ENCODE measurements at places on chromosomes 13 and 19.

- no peak for DNase-seq
These were observed 19.0 kb downstream of the FNDC3A start for GRCh38 chr13:48994706-48995105.

GRCh38 chr19:10501971-10502523 lies 1.1 kb downstream of the KEAP1 start:
- peak; percentile 65 for DNase-seq

DNA sequence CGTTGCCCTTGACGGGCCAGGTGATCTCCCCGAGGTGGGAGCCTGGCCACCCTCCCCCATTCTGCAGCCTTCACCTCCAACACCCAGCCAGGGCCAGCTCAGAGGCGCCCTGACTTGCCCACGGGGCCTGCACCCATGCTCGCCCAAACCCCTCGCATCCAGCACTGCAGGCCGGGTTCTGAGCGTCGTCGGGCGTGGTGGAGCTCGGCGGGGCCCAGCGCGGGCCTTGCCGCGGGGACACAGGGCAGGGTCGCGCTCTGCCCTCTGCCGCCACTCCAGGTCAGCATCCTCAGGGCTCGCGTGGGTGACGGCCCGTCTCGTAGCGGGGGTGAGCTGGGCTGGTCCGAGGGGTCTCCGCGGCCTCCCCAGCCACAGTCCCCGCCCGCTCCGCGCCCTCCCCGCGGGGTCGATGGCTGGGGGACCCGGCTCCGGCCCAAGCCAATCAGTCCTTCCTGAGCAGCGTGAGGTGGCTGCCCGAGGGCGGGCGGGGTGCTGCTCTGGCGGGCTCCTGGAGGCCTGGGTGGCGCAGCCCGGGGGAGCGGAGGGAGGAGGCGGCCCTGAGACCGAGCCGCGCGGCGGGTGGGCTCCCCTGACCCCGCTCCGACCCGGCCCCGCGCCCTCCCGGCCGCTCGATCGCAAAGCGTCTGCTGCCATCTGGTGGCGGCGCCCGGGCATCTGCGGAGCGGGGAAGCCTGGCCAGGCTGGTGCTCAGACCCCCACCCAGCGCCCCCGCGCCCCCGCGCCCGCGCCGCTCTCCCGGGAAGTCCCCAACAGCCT lies 61.4 kb downstream of the CCNE1 start:
- peak; percentile 70 for DNase-seq

GRCh38 chr19:56144376-56144775 lies 3.3 kb downstream of the ZNF444 start:
- DNase-seq = no peak
